ENCODE measurements at places on chromosomes 4 and X. TPM values are rescaled to one million over a fixed set of nuclear protein-coding genes. Genes with fewer than 3 reads are reported as not detected.

The NEXMIF gene
- total RNA-seq: 32.1 TPM

The CPE gene
- 380 TPM for total RNA-seq

The ANK2 gene
- total RNA-seq: 333 TPM

The GYG2 gene
- 11.1 TPM for total RNA-seq

DNA sequence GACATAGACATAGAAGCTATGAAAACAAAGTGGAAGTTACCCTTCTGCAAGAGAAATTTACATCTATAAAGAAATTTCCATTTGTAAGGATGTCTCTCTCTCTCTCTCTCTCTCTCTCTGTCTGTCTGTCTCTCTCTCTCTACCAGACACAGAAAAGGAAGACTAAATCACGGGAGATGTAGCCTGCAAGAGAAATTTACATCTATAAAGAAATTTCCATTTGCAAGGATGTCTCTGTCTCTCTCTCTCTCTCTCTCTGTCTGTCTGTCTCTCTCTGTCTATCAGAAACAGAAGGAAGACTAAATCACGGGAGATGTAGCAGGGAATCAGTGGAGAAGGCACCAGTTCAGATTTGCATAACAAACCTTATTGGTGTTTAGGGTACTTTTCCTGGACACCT is 65.6 kb upstream of the CTSO start:
- no peak for DNase-seq

GRCh38 chrX:104135677-104136076 is 21.1 kb downstream of the SLC25A53 start:
- DNase-seq: no peak

- no peak for DNase-seq
Observed at GRCh38 chr4:55770662-55771061, 48.9 kb upstream of the EXOC1L start.

- DNase-seq: no peak
Observed at GRCh38 chr4:105186701-105187161, 40.1 kb downstream of the TET2 start.

GRCh38 chr4:165204462-165204830 is 2.9 kb upstream of the KLHL2 start:
- DNase-seq: no peak

- DNase-seq: no peak
Observed at GRCh38 chrX:44474410-44474809, 68.2 kb downstream of the FUNDC1 start.

DNA sequence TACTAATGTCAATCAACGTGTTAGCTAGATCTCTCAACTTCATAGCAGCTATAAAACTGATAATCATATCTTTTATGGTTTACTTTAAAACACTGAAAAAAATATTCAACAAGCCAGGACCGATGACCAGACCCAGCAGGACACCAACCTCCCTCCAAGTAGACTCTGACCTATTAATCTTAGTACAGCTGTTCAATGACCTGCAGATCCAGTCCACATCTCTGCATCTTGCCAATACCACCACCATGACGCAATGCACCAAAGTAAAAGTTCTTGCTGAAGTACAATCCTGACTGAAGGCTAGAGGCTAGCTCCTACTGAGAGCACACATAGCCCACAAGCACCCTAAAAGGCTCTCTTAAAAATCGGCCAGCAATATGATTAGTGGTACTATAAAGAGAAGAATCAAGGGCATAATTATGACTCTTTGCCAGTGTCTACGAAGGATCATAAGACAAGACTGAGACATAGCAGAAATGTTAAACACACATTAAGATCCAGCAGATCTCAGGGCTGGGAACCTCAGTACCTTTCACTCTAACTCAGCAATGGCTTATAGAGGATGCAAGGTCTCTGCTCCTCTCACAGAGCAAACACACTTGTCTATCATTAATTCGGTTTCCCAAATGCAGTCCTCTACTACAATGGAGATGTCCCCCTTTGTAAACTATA is 7.6 kb downstream of the MED14 start:
- no peak for DNase-seq

DNA sequence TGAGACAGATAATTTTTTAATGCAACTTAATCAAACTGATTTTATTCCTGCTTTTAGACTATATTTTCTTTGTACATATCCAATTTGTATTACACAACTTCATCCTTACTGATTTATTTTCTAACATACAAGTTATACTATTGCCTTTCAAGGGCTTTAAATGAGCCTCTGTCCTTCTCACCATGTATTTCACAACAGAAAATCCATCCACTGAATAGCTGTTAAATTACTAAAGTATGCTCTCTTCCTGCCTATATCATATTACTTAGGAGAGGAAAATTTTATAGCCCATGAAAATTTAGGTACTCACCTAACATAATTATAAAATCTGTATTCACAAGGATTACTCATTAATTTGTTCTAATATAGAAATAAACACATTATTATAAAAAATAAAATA is 528.6 kb downstream of the ANKRD50 start:
- DNase-seq: no peak

DNA sequence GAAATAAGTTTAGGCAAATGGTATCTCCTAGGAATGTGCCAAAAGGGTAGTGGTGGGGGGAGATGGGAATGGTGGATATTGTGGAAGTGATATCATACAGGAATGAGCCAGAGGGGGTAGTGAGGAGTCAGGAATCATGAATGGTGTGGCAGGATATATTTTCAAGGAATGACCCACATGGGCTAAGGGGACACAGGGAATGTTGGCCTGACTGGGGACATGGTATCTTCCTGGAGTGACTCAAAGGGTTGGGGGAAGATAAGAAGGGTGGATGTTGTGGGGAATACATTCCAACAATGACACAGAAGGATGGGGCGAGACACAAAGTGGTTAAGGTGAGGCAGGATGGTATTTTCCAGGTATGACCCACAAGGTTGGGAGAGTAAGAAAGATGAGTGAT is 60.6 kb downstream of the MAOA start:
- DNase-seq: no peak

DNA sequence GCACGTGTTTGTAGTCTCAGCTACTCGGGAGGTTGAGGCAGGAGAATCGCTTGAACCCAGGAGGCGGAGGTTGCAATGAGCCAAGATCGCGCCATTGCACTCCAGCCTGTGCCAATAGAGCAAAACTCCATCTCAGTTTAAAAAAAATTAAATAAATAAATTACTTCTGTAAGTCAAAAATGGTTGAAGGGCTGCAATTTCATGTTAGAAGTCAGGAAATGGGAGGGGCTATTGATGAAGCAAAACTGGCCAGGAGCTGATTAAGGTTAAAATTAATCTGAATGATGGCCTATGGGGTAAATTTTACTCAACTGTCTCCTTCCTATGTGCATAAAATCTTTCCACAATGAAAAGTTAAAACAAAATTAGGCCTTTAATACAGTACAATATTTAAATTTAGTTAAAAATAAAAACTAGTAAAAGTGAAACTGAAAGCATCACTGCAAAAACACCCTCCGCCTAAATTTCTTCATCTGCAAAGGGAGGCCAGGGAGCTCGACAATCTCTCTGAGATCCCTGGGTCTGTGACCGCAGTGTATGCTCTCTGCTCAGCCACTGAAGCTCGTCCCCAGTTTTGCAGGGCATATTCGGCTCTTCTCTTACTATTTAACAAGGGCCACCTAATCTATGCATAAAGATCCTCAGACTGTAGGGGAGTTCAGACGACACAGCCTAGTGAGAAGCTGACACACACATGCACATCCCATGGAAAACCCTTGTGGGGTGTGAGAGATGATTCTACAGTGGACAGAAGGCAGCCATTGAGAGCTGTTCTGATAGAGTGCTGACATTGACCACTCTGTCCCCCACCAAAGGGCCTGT is 57.2 kb downstream of the IRF2 start:
- peak; percentile 24 for DNase-seq

Measured in cerebellum (tissue), 4 donors.